ENCODE measurements at places on chromosomes 12 and 14.

DNA sequence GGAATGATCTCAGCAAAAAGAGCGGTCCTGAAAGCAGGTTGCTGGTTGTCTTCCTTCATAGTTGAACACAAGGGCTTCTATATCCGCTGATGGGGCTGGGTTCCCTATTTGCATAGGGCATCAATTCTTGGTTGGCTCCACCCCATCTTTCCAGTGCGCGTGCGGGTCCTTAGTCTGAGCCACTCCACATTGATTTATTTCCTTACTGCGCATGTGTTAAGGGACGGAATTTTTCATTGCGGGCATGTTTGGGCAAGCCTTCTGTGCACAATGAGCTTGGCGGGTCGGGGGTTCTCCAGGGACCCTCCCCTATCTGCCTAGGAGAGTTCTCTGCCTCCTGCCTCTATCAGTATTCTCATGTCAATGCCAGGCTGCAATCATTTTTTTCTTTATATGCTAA lies 21.2 kb upstream of the DLGAP5 start:
- peak; percentile 56 for DNase-seq

GRCh38 chr14:76376409-76376877 lies 506 bp downstream of the ESRRB start:
- DNase-seq: no peak

DNA sequence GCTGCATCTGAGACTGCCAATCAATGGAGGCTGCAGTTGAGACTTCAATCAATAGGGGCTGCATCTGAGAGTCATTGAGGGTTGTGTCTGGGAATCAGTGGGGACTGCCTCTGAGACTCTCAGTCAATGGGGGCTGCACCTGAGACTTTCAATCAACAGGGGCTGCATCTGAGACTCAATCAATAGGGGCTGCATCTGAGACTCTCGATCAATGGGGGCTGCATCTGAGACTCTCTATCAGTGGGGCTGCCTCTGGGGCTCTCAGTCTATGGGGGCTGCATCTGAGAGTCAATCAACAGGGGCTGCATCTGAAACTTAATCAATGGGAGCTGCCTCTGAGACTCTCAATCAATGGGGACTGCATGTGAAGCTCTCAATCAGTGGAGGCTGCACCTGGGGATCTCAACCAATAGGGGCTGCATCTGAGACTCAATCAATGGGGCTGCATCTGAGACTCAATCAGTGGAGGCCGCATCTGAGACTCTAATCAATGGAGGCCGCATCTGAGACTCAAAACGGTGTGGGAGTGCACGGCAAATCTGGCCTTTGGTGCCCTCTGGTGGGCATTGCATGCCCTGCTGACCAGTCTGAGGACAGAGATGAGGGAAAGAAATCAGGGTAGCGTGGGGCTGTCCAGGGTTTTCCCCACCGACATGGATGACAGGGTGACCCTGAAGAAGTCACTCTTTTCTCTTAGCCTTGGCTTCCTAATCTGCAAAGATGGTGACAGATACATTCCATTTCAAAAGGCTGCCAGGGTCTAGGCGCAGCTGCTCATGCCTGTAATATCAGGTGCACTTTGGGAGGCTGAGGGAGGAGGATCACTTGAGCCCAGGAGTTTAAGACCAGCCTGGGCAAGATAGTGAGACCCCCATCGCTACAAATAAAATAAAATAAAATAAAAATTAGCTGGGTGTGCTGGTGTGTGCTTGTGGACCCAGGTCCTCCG lies 41.3 kb upstream of the EIF5 start:
- DNase-seq: peak; percentile 83

DNA sequence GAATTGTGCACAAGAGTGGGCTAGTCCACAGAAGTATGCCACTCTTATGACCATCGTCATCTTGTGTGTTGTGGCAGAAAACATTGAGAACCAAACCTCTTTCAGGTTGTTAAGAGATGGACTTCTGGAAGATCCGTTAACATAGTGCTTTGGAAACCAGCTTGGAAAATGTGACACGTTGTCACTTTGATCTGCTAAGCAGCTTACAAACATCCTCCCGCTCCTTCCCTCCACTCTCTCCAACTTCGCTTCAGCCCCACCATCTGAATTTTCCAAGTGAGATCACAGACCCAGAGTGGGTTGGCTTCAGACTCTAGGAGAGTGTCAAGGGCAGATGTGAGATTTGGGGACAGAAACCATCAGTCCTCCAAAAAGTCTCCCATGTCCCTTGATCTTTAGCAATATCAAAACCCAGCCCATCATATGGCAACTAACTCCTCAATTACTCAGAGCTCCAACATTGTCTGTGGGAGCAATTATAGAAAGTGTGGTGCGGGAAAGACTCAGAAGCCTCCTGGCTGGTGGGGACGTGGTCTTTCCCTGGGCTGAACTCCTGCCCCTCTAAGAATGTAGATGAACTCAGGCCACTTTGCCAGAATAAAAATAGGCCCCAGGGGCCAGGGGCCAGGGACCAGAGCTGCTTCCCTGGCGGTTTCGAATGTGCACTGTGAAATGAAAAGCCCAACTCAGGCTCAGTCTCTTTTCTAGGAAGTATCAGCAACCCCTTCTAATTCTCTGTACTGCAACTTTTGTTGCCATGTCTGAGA lies 129.5 kb downstream of the SLC38A6 start:
- no peak for DNase-seq

DNA sequence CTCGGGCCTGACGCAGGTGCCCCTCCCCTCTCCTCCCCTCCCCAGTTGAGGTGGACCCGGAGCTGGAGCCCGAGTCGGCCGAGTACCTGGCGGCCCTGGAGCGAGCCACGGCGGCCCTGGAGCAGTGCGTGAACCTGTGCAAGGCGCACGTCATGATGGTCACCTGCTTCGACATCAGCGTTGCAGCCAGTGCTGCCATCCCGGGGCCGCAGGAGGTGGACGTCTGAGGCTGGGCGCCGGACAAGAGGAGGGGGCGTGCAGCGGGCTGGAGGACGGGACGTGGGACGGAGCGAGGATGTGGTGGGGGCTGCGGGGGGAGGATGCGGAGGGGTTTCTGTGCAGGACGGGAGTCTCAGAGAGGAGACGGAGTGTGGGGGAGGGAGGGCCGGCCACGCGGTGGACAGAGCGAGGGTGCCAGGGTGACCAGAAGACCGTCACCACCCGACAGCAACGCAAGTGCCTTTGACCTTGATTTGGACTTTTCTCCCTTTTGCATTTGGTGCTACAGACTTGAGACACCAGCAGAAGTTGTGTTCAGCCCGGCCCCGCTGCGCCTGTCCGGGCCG lies 41.3 kb downstream of the KIF26A start:
- DNase-seq: no peak

DNA sequence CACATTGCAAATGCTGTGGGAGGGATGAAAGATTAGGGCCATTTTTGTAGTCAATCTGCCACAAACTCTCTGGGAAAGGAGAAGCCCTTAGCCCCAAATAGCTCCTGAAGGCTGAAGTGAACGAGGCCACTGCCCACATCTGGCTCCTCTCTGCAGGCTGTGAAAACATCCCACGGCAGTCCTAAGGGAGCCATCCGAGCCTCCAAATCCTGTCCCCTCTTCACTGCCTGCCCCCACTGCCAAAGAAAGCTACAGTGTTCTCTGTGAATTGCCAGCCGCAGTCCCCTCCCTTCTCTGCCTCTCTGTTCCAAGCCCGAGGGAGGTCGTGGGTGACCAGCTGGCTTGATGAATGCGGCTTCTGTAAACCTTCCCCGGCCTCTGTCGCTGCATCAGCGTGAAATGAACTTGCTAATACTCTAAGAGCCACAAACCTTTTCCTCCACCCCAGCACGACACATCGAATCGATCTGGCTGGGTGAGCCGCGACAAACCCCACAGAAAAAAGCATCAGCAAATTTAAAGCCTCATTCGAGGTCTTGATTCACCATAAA lies 180.7 kb upstream of the NRXN3 start:
- DNase-seq: no peak

DNA sequence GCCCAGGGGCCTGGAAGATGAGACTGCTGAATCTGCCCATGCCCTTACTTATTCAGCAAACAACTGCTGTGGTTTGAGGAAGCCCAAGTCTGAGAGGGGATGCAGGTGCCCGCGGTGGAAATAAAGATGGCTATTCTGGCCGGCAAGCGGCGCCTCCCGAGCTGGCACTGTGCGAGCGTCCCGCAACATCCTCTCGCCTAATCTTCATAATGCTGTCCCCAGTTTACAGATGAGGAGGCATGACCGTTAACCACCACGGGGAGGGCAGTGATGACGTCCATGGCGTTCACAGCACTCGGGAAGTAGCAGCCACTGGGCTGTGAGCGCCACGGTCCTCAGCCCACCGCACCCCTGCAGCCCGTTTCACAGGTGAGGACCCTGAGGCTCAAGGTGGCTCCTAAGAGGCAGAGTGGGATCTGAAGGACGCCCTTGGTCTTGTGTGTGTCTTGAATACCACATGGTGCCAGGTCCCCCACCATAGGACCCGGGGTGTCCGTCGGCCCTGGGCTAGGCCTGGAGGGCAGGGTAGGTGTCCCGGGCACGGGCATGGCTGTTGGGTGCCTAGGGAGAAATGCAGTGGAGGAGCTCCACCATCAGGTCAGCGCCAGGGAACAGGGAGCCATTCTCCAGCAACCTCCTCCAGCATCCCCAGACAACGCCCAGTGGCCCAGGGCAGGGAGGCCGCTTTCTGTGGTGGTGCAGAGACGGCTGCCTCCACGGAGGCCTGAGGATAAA lies 20.2 kb downstream of the CHGA start:
- DNase-seq: no peak

GRCh38 chr14:68788275-68788995 lies 4.4 kb downstream of the ZFP36L1 start:
- DNase-seq: no peak

DNA sequence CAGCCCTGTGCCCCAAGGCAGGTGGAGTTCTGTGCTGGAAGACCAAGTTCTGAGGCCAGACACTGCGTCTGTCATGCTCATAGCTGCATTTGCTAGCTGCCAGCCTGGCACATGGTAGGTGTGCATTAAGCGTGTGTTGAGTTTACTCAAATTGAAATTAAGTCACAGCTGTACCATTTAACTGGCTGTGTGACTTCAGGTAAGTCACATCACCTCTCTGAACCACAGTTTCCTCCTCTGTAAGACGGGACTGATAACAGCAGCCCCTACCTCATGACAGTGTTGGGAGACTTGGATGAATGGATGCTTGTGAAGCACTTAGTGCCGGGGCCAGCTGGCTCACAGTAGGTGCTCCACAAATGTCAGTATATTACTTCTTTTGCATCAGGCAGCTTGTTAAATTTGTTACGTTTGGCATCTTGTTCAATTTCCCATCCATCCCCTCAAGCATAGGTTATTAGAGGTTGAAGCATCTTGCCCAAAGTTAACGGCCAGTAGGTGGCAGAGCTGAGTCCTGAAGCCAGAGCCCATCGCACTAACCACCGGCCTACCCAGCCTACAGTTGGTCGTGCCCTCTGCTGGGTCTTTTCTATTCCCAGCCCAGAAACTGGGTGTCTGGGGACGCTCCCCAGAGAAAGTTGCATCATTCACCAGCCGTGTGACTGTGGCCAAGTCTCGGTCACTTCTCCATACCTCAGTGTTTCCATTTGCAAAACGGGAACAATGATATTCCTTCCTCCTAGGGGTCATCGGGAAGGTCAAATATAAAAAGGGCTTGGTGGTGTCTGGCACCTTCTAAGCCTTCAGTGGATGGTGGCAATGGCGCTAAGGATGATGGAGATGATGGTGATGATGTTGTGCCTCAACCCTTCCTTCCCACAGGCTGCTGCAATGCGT lies 4.5 kb downstream of the DAO start:
- peak; percentile 57 for DNase-seq

- DNase-seq: no peak
Observed at GRCh38 chr12:56571121-56571520, 49.5 kb downstream of the RBMS2 start.

- no peak for DNase-seq
Observed at GRCh38 chr14:41950428-41951151, 343.9 kb downstream of the LRFN5 start.

DNA sequence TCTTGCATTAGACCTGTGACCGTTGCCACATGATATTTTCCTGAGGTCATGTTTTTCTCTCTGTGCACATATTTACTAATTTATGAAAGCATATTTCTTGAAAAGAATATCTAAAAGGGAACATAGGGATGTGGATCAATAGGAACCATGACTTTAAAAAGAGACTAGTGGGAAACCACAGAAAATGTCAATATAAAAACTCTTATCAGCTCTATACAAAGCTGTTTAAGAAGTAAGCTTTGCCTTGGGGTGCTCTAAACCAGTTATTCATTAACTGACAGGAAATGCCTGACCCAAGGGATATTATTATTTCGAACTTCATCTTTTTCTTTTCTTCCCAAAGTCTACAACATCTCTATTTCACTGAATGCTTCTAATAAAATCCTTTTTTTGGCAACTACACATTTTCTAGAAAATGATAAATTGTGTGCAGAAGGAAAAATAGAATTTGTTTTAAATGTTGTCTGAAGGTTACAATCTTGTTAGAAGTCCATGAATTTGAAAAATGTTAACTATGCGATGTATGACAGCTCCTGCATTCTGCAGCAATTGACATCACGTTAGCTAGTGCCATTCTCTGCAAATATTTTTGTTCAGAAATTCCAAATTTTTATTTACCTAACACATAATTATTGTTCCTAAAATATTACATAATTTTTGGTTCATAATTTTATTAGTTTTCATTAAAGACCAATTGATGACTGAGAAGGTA lies 345.0 kb downstream of the SLC16A7 start:
- DNase-seq: no peak

GRCh38 chr12:131830914-131831571 lies 2.9 kb downstream of the MMP17 start:
- DNase-seq: peak; percentile 62

- no peak for DNase-seq
Observed at GRCh38 chr14:77761205-77761931, 412 bp upstream of the SNW1 start.

- no peak for DNase-seq
Observed at GRCh38 chr14:20782280-20782890, 1.3 kb downstream of the RNASE6 start.

GRCh38 chr12:89525305-89525823 lies 483 bp downstream of the POC1B start:
- peak; percentile 69 for DNase-seq

DNA sequence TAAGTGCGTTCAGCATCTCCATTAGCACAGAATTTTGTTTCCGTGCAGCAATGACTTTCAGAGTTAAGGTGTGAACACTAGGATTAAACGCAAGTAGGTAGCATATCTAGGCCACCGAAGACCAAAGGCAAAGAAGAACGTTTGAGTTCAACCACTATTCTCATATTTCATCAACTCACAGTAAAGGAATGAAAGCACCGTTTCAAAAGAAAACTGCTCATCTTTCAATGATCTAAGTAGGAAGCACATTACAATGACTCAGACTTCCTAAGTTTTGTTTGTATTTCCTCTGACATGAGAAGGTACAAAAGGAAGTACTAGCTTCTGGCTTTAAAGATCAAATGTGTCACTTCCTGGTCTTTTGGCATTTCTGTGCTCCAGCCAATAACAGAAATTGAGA lies 57.6 kb downstream of the ACADS start:
- no peak for DNase-seq

- peak; percentile 5 for DNase-seq
Observed at GRCh38 chr14:54133896-54134295, 177.3 kb upstream of the BMP4 start.

DNA sequence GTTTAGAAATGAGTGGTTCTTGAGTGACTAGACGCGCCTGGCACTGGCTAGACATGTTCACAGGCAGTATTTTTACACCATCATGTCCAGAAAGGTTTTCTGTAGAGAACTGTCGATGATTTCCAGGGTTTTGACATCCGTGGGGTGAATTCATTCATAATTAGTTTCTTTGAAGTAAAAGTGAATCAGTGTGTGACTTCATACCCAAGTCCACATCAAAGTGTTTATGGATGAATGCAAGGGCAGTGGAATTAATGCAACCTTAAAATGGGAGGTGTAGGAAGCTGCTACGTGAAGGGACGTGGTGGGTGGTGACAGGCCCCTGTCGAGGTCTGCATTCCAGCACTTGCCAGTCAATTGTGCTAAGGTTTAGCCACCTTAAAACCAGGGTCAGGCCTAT lies 38.4 kb upstream of the ELK3 start:
- no peak for DNase-seq
